Stomach (tissue), 19 donors: ENCODE measurements at places on chromosomes 1 and 21. TPM values are rescaled to one million over a fixed set of nuclear protein-coding genes. Genes with fewer than 3 reads are reported as not detected.

GRCh38 chr1:93653656-93654055 is 28.0 kb downstream of the BCAR3 start:
- H3K27ac ChIP-seq = no peak overlapping the region
- no peak overlapping the region for H3K4me3 ChIP-seq
- no peaks in the 10 kb centered on the region for H3K36me3 ChIP-seq
- no peak for DNase-seq

DNA sequence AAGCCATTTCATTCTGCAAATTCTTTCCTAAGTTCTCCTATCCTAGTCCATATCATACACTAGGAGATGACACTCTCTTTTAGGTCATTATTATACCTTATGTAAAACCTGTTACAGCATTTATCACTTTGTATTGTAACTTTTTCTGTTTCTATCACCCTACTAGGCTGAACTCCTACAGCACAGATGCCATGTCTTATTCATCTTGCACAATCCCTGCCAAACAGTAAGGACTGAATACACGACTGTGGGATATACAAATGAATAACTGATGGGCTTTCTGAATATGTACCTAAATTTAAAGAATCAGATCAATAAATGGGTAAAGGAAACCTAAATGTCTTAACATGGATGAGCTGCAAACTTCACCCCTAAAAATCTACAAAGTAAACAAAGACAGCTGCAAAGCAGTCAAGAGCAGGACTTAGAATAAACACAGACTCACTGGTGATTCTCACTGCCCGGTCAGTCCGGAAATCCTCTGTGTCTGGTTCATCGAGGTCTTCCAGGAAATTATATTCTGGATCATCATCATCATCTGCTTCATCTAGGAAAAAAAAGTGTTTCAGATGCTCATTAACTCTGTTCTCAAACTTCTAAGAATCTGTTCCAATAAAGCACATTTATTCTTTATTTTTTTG is 62.3 kb downstream of the GON4L start:
- peak overlapping the region; percentile 7 for H3K27ac ChIP-seq
- no peak overlapping the region for H3K4me3 ChIP-seq
- peaks cover 26% of the 10 kb centered on the region for H3K36me3 ChIP-seq

- H3K27me3 ChIP-seq = no peaks in the 10 kb centered on the region
- peak overlapping the region; percentile 52 for H3K4me3 ChIP-seq
- H3K27ac ChIP-seq = peak overlapping the region; percentile 91
- peak; percentile 44 for DNase-seq
These were observed 2.4 kb downstream of the ATP8B2 start for GRCh38 chr1:154327466-154328317.

DNA sequence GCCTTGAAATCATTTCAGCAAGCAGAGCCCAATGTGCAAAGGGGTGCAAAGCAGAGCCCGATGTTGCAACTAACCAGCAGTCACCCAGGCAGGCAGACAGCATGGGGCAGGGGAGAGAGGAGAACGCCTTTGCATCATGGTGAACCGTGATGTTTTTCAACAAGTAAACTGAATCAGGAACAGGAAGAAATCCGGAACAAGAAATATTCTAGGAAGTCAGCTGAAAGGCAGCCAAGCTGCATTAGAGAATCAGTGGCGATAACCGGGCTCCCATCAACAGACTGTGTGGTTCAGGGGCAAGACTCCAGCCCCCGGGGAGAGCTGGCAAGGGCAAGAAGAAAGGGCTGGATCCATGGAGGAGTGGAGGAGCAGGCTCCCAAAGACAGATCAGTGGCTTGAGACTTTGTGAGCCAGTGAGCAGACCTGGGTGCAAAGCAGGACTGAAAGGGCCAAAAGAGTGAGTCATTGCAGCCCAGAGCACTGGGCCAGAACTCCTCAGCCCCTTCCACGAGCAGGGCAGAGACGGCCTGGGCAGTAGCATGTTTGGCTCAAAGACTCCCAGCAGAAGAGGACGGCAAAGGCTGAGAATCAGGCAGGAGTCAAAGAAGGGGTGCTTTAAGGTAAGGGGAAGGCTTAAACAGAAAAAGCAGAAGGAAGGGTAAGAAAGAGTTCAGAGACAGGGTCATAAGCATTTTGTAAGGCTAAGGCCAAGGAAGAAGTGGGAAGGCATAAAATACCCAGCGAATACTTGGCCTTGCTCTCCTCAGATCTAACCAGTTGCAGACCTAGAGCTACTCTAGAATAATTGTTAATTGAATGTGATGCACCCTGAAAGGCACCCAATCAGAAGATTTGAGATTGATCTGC is 155.0 kb downstream of the SETD4 start:
- H3K27ac ChIP-seq = no peak overlapping the region
- no peak overlapping the region for H3K4me3 ChIP-seq
- H3K36me3 ChIP-seq = no peaks in the 10 kb centered on the region
- no peaks in the 10 kb centered on the region for H3K27me3 ChIP-seq
- no peaks in the 10 kb centered on the region for H3K4me1 ChIP-seq
- no peak for DNase-seq

DNA sequence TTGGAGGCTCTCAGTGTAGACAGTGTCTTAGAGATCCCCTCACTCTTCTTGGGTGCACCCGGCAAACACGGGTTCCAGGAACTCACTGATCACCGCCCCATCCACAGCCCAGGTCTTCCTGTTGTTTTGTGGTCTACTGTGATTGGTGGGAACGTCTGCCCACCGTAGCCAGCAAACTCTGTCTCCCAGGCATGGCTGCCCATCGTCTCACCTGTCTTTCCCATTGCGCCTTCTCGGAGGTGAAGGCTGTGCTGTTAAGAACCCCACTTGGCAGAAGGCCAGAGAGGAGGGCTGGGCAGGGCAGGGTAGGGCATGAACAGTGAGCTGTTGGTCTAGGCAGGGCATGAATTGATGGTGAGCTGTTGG is 14.1 kb upstream of the KCNA2 start:
- H3K36me3 ChIP-seq = no peaks in the 10 kb centered on the region
- H3K4me1 ChIP-seq = peaks cover 11% of the 10 kb centered on the region
- no peak overlapping the region for H3K4me3 ChIP-seq
- DNase-seq = no peak
- no peak overlapping the region for H3K27ac ChIP-seq
- no peaks in the 10 kb centered on the region for H3K27me3 ChIP-seq

GRCh38 chr1:51287966-51288365 is 42.4 kb downstream of the TTC39A start:
- peaks cover 18% of the 10 kb centered on the region for H3K36me3 ChIP-seq
- no peak overlapping the region for H3K27ac ChIP-seq
- H3K4me3 ChIP-seq = no peak overlapping the region

The CNIH3 gene
- 6.6 TPM for total RNA-seq

GRCh38 chr1:71295350-71295749 is 214.5 kb upstream of the ZRANB2 start:
- H3K4me1 ChIP-seq = no peaks in the 10 kb centered on the region
- H3K27ac ChIP-seq = no peak overlapping the region
- no peaks in the 10 kb centered on the region for H3K27me3 ChIP-seq
- H3K4me3 ChIP-seq = no peak overlapping the region

The SERTAD4 gene
- 2.9 TPM for total RNA-seq

- peaks cover 26% of the 10 kb centered on the region for H3K4me1 ChIP-seq
- H3K27ac ChIP-seq = peak overlapping the region; percentile 60
- DNase-seq = peak; percentile 47
- H3K4me3 ChIP-seq = peak overlapping the region; percentile 59
- H3K36me3 ChIP-seq = no peaks in the 10 kb centered on the region
These were observed 21.9 kb upstream of the ARF1 start for GRCh38 chr1:228060458-228061190.

DNA sequence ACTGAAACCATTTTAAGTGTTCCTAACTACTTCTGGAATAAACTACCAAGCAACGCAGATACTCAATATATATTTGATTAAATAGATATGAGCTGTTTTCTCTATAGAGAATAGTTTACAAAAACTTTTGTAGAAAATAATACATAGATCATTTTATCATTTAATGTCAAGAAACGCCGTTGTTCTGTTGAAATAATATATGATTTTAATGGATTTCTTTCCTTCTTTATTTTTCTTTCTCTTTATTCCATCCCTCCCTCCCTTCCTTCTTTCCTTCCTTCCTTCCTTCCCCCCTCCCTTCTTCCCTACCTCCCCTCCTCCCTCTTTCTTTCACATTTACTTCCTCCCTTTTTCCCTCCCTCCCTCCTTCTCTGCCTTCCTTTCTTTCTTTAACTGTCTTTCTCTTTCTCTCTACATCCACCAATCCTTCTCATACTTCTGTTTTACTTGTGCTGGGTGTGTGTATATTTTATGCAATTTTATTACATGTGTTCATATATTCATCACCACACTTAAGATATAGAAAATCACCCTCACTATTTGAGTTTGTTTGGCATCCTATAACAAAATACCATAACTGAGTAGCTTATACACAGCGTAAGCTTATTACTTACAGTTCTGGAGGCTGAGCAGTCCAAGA is 230.9 kb upstream of the BRINP3 start:
- no peak overlapping the region for H3K27ac ChIP-seq
- DNase-seq = no peak
- H3K4me1 ChIP-seq = no peaks in the 10 kb centered on the region
- H3K36me3 ChIP-seq = no peaks in the 10 kb centered on the region
